ENCODE measurements at places on chromosomes 5 and 9.

- no peak for DNase-seq
Observed at GRCh38 chr9:116322521-116322920, 168.9 kb downstream of the PAPPA start.

GRCh38 chr9:20394969-20395368, 227.3 kb downstream of the MLLT3 start:
- no peak for DNase-seq

DNA sequence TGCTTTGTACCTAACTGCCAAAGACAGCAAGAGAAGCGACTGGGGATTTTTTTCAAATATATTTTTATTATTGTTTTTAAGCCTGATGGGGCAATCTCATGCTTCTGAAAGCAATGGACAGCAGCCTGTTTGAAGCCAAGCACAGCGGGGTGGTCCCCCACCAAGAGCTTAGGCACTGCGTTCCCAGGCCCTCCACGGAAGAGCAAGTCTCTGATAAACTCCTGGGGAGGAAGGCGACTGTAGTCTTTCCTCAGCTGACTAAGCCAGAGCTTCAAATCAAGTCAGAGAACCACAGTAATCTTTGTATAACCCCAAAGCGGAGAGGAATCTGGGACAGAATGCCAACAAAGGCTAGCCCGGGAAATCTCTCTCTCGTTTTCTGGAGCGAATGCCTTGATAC, 54.4 kb downstream of the ARSB start:
- no peak for DNase-seq

DNA sequence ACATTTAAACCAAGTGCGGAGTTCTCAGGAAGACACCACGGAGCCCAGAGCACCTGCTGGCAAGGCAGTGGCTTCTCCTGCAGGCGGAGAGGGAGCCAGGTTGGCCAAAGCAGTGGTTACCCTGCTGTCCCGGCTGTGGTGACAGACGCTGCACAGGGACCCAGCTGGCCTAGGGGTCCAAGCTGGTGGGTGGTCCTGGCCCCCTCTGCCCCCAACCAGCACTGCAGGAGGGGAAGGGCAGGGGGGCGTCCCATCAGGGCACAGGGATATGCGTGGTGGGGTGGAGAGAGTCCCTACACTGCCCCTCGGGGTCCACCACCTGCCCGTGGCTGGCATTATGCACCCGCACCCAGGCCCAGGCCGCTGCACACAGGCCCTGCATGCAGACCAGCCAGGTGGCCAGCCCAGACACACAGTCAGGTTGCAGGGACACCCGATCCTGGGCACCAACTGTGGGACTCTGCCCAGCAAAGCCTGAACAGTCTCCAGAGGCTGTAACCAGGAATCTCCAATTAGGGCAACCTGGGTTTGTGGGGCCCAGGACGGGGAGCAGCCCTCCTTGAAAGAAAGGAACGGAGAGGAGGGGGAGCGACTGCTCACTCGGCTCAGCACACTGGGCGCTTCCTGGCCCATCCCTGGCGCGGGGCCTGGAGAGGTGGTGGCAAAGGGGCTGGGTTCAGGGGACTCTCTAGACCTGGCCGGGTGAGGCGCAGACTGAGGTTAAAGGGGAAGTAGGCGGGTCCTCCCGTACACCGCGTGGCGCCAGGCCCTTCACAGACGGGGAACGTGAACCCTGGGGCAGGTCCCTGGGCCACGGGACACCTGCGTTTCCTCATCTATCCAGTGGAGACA, 46.3 kb downstream of the NACC2 start:
- no peak for DNase-seq

DNA sequence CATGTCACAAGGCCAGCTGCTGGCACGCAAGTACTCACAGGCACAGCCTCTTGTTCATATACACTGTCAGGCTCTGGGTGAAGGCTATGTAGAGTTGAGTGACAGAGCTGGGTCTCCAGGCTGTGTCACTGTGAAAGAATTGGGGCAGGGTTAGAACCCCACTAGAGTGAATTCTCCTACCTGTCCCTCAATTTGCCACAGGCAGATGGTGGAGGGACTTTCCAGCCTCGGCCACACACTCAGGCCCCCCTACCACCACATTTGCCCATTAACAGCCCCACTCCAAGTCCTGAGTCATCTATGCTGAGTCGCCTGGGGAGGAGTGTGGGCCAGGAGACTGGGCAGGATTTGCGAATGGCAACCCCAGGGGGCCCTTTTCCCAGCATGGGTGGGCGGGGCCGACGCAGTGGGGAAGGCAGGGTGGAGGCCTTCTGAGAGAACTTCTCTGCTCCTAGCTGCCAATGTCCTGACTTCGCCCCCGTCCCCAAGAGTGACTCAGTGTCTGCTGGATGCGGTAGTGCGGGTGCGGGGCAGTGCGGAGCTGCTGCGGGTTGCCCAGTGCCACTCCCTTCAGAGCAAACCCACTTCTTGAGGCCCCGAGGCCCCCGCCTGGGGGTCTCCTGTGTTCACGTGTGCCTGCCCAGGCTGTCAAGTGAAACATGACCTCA, 50.3 kb upstream of the PSD2 start:
- DNase-seq = no peak

DNA sequence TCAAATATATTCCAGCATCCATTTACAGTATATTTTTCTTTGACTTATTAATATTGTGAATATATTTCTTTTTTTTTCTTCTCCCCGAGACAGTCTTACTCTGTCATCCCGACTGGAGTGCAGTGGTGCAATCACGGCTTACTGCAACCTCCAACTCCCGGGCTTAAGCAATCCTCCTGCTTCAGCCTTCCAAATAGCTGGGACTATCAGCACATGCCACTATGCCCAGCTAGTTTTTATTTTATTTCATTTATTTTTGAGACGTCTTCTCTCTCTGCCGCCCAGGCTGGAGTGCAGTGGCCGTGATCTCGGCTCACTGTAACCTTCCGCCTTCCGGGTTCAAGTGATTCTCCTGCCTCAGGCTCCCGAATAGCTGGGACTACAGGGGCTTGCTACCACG, 7.4 kb upstream of the GLIPR2 start:
- DNase-seq = no peak

GRCh38 chr5:56447232-56447631, 214.1 kb upstream of the ANKRD55 start:
- DNase-seq = no peak

- DNase-seq = no peak
Observed at GRCh38 chr5:50575740-50576139, 90.7 kb upstream of the PARP8 start.

DNA sequence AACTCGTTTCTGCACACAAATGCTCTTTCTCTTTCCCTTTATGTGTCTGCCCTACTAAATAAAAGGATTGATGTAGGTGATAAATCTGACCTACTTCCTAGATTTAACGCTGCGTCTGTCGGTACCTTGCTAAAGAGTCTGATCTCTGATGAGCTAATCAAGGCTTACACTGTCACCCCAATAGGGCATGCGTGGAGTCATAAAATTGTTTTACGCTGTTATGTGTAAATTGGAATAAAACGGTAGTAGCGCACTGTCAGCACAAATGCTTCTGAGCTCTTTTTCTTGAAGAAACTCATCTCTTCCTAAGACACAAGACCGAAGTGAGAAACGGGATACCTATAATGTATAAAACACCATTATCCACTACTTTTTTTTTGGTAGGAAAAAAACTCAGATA, 2106.3 kb upstream of the WWC1 start:
- no peak for DNase-seq

- no peak for DNase-seq
Observed at GRCh38 chr5:44535621-44536020, 146.4 kb upstream of the FGF10 start.

- no peak for DNase-seq
Observed at GRCh38 chr9:35349287-35349990, 140.5 kb upstream of the RUSC2 start.

GRCh38 chr9:126165755-126166154, 160.9 kb upstream of the MVB12B start:
- no peak for DNase-seq

DNA sequence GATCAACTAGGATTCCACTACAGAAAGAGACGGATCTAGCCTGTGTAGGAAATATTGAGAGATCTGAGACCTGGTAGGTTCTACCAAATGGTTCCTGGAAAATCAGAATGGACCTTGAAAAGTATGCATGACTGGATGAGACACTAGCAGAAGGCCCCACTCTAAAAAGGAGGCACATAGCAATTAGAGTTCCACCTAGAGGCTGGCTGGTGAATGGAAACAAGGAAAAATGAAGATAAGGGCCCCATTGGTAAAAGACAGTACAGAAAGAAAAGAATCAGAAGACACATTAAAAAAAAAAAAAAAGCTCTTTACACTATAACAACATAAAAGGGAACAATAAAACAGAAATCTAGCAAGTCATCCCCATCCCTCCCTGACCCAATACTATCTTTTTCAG, 518.5 kb downstream of the NR2F1-AS1 start:
- DNase-seq = no peak

DNA sequence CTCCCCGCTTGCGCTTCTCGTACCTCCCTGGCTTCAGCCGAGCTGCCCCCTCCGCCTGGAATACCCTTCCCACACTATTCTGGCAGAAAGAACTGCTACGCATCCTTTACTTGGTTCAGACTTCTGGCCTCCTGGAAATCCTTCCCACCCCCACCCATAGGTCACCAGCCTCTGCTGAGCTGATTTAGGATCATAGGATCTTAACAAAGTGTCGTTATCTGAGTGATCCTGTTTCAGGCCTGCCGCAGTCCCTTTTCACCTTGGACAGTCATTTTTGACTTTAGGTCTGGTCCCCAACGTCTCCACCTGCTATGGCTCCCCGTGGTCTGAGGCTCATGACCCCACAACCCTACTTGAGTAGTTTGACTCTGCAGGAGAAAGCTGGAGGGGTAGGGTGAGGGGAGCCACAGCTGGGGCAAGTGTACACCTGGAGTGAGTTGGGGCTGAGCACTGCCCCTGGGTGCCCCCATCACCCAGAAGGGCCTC, 27.3 kb downstream of the EGR1 start:
- no peak for DNase-seq

GRCh38 chr9:137967280-137967953, 89.8 kb downstream of the CACNA1B start:
- DNase-seq = no peak

All from esophagus squamous epithelium (tissue), 5 donors.